ENCODE measurements at places on chromosomes 5 and 9.

- DNase-seq = no peak
Observed at GRCh38 chr5:91269198-91269597, 113.9 kb downstream of the ARRDC3 start.

GRCh38 chr9:16184964-16185646 is 632.3 kb downstream of the CCDC171 start:
- DNase-seq = no peak

- no peak for DNase-seq
Observed at GRCh38 chr5:139296198-139296597, 2.7 kb downstream of the MATR3 start.

- no peak for DNase-seq
Observed at GRCh38 chr5:15256485-15256884, 243.5 kb upstream of the FBXL7 start.

DNA sequence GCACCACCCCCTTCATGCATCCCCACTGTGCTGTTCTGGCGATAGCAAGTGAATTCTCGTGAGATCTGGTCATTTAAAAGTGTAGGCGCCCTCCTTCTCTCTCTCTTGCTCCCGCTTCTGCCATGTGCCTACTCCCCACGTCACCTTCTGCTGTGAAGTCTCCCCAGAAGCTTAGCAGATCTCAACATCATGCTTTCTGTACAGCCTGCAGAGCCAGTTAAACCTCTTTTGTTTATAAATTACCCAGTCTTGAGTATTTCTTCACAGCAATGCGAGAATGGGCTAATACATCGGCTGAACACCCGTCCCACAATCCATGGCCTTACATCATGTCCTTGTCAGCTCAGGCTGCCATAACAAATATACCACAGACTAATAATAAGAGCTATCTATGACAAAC is 17.4 kb downstream of the SHC3 start:
- no peak for DNase-seq

DNA sequence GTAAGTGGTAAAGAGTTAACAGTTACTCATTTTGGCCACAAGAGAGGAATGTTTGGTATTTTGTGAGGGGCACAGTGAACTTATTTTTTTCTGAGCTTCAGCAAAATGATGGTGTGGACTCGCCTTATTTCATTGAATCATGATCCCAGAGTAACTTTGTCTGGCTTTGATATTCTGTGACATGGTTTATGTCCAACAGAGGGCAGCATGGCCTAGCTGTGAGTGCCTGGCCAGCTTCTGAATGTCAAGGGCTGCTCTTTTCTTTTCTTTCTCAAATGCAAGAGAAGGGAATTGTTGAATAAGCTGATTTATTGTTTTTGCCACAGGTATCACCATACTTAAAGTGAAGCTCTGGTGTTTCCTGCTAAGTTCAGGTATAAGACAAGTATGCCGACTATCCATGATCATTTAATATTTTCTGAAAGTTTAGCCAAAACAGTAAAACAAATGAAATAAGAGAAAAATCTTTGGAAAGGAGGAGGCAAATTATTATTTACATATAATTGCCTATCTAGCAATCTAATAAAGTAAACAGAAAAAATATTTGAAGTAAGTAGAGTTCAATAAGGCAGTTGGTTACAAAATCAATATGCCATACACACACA is 31.7 kb downstream of the MRPL22 start:
- no peak for DNase-seq

DNA sequence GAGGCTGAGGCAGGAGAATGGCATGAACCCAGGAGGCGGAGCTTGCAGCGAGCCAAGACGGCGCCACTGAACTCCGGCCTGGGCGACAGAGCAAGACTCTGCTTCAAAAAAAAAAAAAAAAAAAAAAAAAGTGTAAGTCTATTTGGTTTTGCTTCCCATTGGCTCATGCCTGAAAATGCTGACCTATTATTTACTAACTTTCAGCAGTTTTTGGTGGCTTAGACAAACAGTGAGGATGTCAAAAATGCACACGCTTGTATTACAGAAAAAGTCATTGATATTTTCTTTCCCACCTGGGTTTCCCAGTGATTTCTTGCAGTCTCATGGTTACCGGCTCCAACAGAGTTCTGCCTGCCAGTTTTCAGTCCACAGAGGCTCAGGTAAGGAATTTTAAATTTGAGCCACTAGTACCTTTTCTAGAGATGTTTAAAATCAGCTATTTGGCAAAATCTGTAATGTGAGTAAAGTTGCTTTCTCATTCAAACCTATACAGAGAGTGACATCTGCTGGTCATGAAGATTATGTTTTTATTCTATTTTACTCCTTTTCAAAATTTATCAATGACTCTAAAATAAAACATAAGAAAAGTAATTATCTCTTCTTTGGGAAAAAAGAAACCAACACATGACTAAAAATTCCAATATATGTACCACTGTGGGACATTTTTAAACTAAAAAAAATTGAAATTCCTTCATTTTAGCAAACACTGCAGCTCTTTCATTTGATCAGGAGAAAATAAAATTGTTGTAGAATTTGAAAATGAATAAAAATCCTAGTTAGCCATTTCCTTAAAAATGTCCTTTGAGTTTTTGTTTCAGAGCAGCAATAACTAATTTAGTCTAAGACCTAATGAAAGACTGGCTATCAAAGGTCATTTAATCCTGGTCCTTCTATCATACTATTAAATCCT is 8.8 kb downstream of the FAM200C start:
- no peak for DNase-seq

Measured in T-helper 2 cell (primary cell).